Aortic smooth muscle cell (primary cell): ENCODE measurements at places on chromosomes 12 and 14. TPM values are rescaled to one million over a fixed set of nuclear protein-coding genes. Genes with fewer than 3 reads are reported as not detected.

The AQP6 gene
- 0.12 and 0.13 TPM in 2 replicates for total RNA-seq

The ISM2 gene
- 0.06 TPM in 1 of 2 replicates, not detected in the other for total RNA-seq

The LMNTD1 gene
- 0.26 TPM in 1 of 2 replicates, not detected in the other for total RNA-seq

The TTLL5 gene
- 24.8 and 29.1 TPM in 2 replicates for total RNA-seq

The RHEBL1 gene
- 0.19 and 0.40 TPM in 2 replicates for total RNA-seq

The CCNT1 gene
- total RNA-seq, result 19.6 and 19.9 TPM in 2 replicates

The FAM181A gene
- total RNA-seq, result not detected in 2 replicates

The MYO1A gene
- total RNA-seq, result under 0.01 and 0.12 TPM in 2 replicates

The PTGDR gene
- 0.79 and 0.87 TPM in 2 replicates for total RNA-seq

The MYBPC1 gene
- not detected in 2 replicates for total RNA-seq

The SUDS3 gene
- 29.9 and 32.1 TPM in 2 replicates for total RNA-seq

The LPAR5 gene
- total RNA-seq, result not detected in 2 replicates

The TMPRSS12 gene
- not detected in 2 replicates for total RNA-seq

The SDS gene
- 0.13 TPM in 1 of 2 replicates, not detected in the other for total RNA-seq

The KRR1 gene
- 20.2 and 42.7 TPM in 2 replicates for total RNA-seq

The HECTD4 gene
- total RNA-seq, result 18.8 and 26.4 TPM in 2 replicates

The RD3L gene
- total RNA-seq, result not detected in 2 replicates

The PDE3A gene
- 93.3 and 102 TPM in 2 replicates for total RNA-seq

The MYRFL gene
- total RNA-seq, result 0.06 TPM in 1 of 2 replicates, not detected in the other

The CLEC2A gene
- total RNA-seq, result not detected in 2 replicates

The PCNX4 gene
- 65.4 and 69.3 TPM in 2 replicates for total RNA-seq

The KRT6C gene
- not detected in 2 replicates for total RNA-seq

The MYF6 gene
- not detected in 2 replicates for total RNA-seq

The GZMB gene
- 0.13 TPM in 1 of 2 replicates, not detected in the other for total RNA-seq

The SOX5 gene
- total RNA-seq, result 5.2 and 6.8 TPM in 2 replicates

The AMHR2 gene
- total RNA-seq, result not detected in 2 replicates

The TRMT61A gene
- total RNA-seq, result 5.3 and 10.2 TPM in 2 replicates

The WNT1 gene
- not detected in 2 replicates for total RNA-seq

The POLE gene
- total RNA-seq, result 19.8 and 29.7 TPM in 2 replicates

The FOXG1 gene
- not detected in 2 replicates for total RNA-seq

The RNASE9 gene
- total RNA-seq, result not detected in 2 replicates

The PKP2 gene
- 0.06 TPM in 1 of 2 replicates, not detected in the other for total RNA-seq

The LHX5 gene
- not detected in 2 replicates for total RNA-seq

The JAG2 gene
- total RNA-seq, result 1.1 and 2.1 TPM in 2 replicates

The ABCC9 gene
- total RNA-seq, result 0.37 and 0.40 TPM in 2 replicates

The KCNK10 gene
- not detected in 2 replicates for total RNA-seq

The MANSC4 gene
- total RNA-seq, result not detected in 2 replicates

The CFL2 gene
- total RNA-seq, result 56.9 and 136 TPM in 2 replicates

The CCDC92 gene
- total RNA-seq, result 8.2 and 20.9 TPM in 2 replicates

The PELI2 gene
- total RNA-seq, result 9.5 and 14.9 TPM in 2 replicates

The CCDC197 gene
- total RNA-seq, result not detected in 2 replicates

The KRT74 gene
- total RNA-seq, result not detected in 2 replicates

The POLE2 gene
- 7.7 and 10.3 TPM in 2 replicates for total RNA-seq

The OR6C68 gene
- not detected in 2 replicates for total RNA-seq

The TMEM229B gene
- total RNA-seq, result 1.1 and 1.2 TPM in 2 replicates

The PLEKHH1 gene
- 0.19 and 0.26 TPM in 2 replicates for total RNA-seq

The PLA2G1B gene
- 0.25 TPM in 1 of 2 replicates, not detected in the other for total RNA-seq

The COL2A1 gene
- total RNA-seq, result not detected in 2 replicates

The KRT85 gene
- not detected in 2 replicates for total RNA-seq

The GARIN6 gene
- not detected in 2 replicates for total RNA-seq

The KLRB1 gene
- total RNA-seq, result not detected in 2 replicates

The TAS2R10 gene
- total RNA-seq, result 0.87 and 0.92 TPM in 2 replicates

The CDH24 gene
- total RNA-seq, result 3.0 and 3.4 TPM in 2 replicates

The CLEC2D gene
- 1.1 and 1.2 TPM in 2 replicates for total RNA-seq

The CELA1 gene
- total RNA-seq, result not detected in 2 replicates

The SPATS2 gene
- 18.5 and 19.3 TPM in 2 replicates for total RNA-seq

The MYH6 gene
- not detected in 2 replicates for total RNA-seq
